ENCODE measurements at places on chromosomes 4 and X.

DNA sequence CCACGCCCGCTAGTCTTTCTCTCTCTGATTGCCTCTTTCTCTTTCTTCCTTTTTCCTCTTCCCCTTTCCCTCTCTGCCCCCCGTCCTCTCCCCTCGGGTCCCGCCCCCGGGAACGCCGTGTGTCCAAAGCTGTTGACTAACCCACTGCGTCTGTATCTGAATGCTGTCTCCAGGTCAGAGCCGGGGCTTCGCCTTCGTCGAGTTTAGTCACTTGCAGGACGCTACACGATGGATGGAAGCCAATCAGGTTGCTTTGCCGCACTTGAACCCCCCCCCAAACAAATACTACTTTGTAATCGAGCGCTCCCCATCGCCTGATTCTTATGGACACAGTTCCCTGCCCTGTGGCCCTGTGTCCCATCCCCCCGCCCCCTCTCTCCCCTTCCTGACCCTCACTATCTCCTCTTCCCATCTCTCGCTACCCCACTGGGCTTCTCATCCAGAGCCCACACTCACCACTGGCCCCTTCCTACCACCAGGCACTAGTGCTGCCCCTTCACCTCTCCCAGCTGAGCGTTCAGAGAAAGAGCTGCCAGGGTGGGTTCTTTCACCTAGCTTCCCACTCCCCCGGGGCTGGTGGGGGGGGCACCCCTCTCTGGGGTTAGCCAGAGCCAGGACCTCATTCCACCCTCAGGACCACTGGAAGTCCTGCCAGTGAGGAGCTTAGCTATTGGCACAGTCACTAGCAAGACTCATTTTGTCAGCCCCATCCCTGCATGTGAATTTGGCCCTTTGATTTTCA lies 18.6 kb upstream of the UBA1 start:
- no peak for DNase-seq

GRCh38 chr4:8574796-8575370 lies 5.3 kb upstream of the GPR78 start:
- DNase-seq: no peak

DNA sequence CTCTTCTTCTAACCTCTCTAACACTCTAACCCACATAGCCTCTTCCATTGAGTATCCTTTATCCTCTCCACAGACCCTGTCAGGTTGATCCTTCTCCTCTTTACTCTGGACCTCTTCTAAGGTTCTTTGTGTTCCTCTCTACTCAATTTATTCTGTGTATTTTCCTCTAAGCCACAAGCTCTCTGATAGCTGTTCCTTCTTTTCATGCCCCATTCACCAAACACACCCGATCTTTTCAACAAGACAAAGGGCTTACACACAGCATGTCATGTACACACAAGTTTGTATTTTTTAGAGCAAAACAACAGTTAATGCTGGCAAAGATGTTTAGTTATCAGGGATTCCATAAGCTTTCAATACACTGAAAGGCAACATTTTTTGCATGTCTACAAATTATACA lies 1.9 kb downstream of the SPIN2B start:
- no peak for DNase-seq

GRCh38 chr4:96193061-96193460 lies 353.2 kb downstream of the PDHA2 start:
- DNase-seq: no peak

DNA sequence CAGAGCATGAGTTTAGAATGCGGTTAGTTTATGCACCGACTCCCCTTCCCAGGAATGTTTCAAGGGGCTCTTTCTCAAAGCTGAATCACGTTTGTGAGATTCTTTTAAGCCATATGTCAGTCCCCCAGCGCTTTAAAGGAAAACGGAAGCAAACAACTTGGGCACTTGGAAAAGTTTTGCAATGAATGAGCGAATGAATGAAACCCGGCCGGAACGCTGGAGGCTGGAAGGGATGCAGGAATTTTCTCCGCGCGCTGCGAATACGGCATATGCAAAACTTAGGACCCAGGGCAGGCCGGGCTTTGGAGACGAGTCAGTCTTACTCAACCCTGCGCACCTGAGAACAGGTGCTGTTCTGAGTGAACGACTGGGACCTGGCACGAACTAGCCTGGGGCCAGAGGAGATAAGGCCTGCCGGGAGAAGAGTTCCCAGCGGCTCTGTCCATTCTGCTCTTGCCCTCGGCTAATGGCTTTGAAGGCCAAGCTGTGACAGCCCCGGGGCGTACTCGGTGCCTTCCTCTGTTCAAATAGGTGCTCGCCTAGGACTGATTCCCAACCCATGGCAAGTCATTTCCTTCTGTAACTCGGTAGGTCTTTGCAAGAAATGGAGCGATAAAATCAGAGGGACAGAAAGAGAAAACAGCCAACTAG lies 743 bp upstream of the NRK start:
- DNase-seq: no peak

GRCh38 chrX:46836701-46837557 lies at the start of gene RP2:
RP2 (plus strand) TSS chrX:46837043; CDS start chrX:46837101, 58 bp downstream.
- peak; percentile 77 for DNase-seq

GRCh38 chr4:11423465-11423864 lies 5.2 kb downstream of the HS3ST1 start:
- no peak for DNase-seq

All from effector CD4-positive, alpha-beta T cell (primary cell).